NCI-H2029 treated with DMSO at 0.1 percent for 48 hours (cell line): ENCODE measurements at places on chromosomes 16 and 17.

GRCh38 chr16:21179126-21179982 lies 20.9 kb downstream of the LDAF1 start:
- DNase-seq: no peak

GRCh38 chr17:17645961-17646360 lies 35.3 kb upstream of the RAI1 start:
- DNase-seq: no peak

DNA sequence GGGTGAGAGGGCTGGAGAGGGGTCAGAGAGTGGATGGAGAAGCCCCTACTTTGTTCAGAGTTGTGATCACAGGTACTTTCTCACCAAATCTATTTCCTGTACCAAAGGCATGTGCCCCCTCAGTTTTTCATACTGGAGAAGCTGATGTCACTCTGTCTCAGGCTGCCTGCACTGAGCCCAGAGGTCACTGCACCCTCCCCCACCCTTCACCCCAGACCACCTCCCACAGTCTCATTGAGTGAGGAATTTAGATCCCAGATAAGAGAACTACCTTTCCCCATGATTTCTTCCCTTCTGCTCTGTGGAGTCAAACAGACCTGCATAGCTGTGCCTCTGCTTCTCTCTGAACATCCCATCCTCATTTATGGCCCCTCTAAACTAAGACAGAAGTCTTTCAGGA lies 140.0 kb upstream of the IRX6 start:
- no peak for DNase-seq

- DNase-seq: no peak
Measured at GRCh38 chr17:72609501-72609900, 483.0 kb downstream of the SLC39A11 start.

DNA sequence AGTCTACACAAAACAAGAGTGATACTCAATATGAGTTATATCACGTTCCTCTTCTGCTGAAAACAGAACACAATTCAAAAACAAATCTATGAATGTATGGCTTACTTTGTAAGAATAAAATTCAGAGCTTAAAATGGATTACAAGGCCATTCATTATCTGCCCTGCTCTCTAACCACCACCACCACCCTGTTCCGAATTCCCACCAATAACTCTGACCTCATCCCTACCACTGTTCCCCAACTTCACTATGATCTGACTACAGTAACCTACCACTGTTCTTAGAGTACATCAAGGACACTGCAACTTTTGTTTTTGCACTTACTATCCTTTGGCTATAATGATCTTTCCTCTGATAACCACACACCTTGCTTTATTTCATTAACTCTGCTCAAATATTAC lies 21.3 kb downstream of the FBXL20 start:
- no peak for DNase-seq

- no peak for DNase-seq
Measured at GRCh38 chr16:57701759-57702371, 7.3 kb downstream of the DRC7 start.
